Effector CD4-positive, alpha-beta T cell (primary cell): ENCODE measurements at places on chromosomes 3 and 15.

DNA sequence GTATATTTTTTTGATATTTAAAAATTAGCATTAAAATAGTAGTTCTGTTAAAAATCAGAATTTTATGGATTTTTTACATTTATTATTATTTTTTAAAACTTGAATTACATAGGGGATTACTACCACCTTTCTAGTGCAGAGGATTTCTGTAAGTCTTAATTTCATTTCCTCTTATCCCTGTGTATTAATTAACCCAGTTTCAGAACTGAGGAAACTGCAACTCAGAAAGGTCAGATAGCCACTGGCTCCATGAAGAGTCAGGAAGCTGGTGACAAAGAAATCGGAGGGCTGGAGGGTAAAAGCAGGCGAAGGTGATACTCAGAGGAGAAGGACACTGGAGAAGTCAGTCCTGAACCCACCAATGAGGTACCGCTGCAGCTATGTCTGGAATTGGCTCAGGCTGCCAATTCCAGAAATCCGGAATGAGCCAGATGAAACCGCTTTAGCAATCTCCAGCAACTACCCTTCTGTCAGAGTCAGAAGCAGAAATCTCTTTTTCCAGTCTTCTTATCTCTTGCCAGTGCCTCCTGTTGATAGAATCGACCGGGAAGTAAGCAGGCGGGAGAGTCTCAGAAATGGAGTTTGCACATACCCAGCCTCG lies 308.5 kb downstream of the SV2B start:
- DNase-seq: no peak

DNA sequence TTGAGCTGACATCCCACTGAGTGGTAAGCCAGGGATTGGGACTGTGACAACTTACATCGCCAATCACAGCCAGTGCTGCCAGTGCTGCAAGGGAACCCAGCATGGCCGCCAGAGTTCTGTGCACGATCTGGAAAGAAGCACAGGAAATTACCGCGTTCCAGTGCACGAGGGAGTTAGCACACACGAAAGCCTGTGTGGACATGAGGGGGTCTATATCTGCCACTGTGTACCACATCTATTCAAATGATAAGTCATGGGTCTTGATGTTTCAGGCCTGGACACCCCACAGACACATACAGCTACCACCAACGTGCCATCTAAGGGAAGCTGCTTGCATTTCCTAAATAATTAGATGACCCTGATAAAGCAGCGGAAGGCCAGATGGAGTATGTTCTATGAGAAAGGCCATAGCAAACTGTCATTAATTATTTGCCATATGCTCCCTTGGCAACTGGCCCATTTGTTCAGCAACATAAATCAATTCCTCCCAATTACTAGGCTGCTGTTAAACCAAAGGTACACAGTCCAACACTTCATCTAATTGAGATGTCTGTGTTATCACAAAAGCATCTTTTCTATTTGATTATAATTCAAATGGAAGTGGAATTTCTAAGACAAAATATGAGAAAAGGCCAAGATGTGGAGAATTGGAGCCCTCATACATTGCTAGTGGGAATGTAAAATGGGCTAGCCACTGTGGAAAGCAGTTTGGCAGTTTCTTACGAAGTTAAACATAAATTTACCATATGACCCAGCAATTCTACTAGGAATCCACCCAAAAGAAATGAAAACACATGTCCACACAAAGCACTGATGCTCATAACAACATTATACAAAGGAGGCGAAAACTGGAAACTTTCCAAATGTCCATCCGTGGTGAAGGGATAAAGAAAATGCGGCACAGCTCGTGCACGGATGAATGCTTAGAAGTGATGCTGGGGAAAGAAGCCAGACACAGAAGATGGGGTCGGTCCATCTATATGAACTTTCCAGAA lies 108.3 kb downstream of the OCA2 start:
- no peak for DNase-seq

- DNase-seq: no peak
Observed at GRCh38 chr15:98800437-98801233, 152.3 kb downstream of the IGF1R start.

GRCh38 chr3:124572851-124573405 lies 157.3 kb upstream of the UMPS start:
- DNase-seq: no peak

- DNase-seq: no peak
Observed at GRCh38 chr3:152444029-152444641, 175.4 kb downstream of the MBNL1 start.

GRCh38 chr3:171936191-171936841 lies 93.2 kb downstream of the TMEM212 start:
- no peak for DNase-seq

- DNase-seq: no peak
Observed at GRCh38 chr15:59622289-59622688, 10.7 kb downstream of the GCNT3 start.

DNA sequence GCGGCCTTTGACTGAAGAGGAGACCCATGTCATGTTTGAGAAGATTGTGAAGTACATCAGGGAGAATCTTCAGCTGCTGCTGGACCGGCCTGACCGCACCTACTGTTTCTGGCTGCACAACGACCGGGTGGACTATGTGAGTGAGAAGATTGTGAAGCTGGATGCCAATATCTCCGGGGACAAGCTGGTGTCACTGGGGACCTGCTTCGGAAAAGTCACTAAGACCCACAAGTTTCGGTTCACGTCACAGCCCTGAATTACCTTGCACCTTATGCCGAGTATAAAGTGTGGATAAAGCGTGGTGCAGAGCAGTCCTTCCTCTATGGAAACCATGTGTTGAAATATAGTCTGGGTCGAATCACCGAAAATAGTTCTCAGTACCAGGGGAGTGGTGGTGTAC lies 16.0 kb upstream of the DNAJC13 start:
- DNase-seq: no peak

- DNase-seq: no peak
Observed at GRCh38 chr3:73786321-73786807, 161.6 kb upstream of the PDZRN3 start.
